ENCODE measurements at places on chromosomes 5 and 9. TPM values are rescaled to one million over a fixed set of nuclear protein-coding genes. Genes with fewer than 3 reads are reported as not detected.
A peak's percentile ranks its signal among the peaks of the same experiment; 100 is the strongest.

Gene TAL2
- not detected for total RNA-seq

Gene TMOD1
- total RNA-seq: not detected

GRCh38 chr9:76004526-76004925 is 114.1 kb downstream of the PCSK5 start:
- DNase-seq: no peak

DNA sequence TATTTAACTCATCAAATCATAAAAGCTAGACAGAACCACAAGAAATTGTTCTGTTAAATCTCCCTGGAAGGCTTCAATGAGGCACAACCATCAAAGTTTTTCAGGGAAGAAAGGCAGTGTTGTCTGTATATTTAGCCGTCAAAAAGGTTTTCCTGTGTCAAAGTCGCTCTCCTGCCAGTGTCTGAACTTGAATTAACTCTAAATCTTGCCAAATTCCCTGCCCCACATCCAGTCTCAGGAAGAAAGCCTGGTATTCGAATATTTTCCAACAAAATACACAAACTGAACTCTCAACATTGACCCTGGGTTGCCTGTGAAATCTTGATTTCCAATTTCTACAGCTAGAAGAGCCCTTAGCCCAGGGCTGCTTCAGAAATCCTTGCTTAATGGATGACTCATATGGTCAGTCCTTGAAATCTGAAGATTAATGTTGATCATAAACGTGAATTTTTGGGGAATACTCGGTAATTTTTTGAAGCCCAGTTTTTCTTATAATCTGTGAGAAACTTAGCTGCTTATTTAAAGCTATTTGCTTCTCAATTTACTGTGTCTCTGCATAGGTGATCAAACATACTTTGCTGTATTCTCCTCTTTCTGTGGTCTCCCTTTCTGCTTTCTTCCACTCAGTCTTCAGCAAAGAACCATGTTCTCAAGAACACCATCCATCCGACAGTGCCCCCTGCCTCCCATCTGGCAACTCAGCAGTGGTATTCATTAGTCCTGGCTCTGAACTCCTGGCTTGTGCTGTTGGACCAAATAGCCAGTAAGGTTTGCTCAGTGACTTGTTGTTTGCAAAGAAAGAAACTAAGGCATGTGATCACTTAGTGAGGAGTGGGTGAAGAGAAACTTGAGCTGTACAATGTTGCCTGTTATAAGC is 58.9 kb downstream of the NREP start:
- peak; percentile 30 for DNase-seq

DNA sequence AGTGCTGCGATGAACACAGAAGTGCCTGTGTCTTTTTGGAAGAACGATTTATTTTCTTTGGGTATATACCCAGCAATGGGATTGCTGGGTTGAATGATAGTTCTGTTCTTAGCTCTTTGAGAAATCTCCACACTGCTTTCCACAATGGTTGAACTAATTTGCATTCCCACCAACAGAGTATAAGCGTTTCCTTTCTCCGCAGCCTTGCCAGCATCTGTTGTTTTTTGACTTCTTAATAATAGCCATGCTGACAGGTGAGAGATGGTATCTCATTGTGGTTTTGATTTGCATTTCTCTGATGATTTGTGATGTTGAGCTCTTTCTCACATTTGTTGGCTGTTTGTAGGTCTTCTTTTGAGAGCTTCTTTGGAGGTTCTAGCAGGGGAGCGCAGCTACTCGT is 134.6 kb downstream of the TENT4A start:
- no peak for DNase-seq

Measured in foreskin keratinocyte (primary cell).